ENCODE measurements at places on chromosomes 1 and 21.

DNA sequence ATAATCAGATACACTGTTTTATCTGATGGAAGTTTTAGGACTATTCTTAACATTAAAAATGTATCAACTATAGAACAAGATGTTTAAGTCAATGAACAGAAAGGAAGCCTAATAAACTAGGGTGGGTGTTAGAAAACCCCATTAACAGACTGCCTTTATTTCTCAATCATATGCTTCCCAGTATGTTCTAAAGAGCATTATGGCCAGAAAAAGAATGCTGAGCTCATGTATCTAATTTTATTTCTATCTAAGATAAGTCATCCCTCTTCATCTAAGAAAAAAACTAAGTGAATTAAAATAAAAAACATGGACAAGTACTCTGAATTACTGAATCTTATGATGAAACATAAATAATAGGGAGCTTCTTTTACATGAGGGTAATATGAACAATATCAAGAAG lies 86.5 kb upstream of the TTC39A start:
- DNase-seq = no peak

- DNase-seq = no peak
These were observed 470.6 kb downstream of the PTPRU start for GRCh38 chr1:29706936-29707335.

DNA sequence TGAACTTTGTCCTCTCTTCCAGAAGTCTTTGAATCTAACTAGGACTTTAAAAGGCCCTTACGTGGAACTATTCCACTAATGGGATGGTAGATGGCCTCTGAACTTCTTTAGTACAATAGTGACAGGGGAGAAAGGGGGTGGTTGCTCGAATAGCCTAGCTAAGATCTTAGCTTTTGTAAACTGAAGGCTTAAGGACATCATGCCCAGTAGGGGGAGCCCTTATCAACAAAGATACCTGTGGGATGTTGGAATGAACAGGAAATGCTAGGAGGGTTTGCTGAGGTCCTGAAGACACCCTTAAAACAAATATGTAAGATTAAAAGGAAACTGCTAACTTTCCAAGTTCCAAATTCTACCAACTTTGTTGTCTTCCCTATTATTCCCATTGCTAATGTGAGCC lies 33.2 kb downstream of the NHLH2 start:
- DNase-seq = peak; percentile 3

DNA sequence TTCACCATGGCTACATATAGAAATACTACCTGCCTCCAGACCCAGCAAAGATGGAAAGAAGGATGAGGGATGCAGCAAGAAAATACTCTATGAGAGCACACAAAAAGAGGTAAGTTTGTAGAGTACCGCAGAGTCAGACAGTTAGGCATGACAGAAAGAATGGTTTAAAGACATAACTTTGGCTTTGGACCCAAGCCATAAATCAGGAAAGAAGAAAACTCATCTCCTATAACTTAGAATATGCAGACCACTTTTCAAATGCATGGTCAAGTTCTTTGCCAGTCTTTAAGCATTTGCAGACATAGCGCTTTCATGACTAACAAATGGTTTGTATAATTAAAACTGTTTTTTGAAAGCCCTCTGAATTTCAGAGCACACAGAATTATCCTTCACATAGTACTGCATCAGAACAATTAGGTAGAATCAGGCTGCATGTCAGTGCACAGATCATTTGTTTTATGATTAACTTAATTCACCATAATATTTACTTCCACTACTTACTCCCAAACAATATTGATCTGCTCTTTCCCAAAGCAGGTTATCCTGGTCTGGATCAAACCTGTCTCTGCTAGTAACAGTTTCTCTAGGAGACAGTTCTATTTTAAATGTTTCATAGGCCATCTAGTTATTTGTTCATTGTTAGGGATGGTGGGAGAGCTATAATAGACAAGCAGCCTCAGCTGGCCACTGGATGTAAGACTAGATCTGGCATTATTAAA lies 280.7 kb upstream of the NR5A2 start:
- DNase-seq = no peak

DNA sequence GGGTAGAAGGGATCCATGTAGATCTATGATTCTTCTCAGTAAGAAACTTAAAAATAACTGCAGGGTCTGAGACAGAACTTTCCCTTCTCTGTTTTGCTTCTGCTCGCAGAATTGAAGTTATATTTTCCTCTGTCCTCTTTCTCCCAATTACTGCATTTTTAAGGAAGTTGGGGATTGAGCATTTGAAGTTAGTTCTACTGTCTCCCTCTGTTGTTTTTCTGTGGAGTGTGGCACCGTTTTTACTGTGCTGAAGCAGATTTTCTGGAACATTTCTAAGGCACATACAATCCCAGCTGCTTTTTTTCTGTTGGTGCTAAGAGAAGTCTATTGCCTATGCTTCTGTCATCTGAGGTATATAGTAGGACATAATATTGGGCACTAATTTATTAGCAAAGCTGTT lies 43.3 kb downstream of the RASAL2 start:
- DNase-seq = no peak

DNA sequence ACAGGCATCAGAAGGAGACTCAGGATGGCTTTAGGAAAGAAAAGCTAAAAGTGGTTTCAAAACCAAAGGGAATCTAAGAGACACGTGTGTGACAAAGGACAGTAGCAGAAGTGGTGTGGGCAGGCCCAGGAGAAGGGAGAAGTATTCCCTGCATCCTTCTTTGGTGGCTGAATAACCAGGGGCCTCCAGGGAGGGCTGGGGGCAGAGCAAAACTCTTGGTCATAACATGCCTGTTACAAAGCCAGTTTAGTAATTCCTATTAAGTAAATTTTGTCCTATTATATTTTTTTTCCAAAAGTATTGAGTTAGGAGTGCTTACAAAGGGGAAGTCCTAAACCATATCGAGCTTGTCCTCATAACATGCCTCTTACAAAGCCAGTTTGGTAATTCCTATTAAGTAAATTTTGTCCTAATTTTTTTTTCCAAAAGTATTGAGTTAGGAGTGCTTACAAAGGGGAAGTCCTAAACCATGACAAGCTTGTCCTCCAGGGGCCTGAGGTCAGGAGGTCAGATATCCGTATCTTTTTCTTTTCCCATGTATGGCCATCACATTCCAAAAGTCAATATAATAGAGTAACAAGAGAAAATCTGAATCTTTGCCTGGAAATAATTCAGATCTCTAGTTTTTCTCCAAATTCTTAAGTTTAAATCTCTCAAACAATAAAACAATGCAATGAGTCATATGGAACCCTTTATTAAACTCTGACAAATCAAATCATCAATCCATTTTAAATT lies 509.2 kb downstream of the LTN1 start:
- DNase-seq = no peak

- DNase-seq = no peak
These were observed at the start of gene EDN2 for GRCh38 chr1:41484402-41485241. EDN2 (minus strand) TSS chr1:41484683; CDS start chr1:41484601, 82 bp downstream.

GRCh38 chr1:54391450-54392209 lies 14.6 kb downstream of the SSBP3 start:
- DNase-seq = no peak

DNA sequence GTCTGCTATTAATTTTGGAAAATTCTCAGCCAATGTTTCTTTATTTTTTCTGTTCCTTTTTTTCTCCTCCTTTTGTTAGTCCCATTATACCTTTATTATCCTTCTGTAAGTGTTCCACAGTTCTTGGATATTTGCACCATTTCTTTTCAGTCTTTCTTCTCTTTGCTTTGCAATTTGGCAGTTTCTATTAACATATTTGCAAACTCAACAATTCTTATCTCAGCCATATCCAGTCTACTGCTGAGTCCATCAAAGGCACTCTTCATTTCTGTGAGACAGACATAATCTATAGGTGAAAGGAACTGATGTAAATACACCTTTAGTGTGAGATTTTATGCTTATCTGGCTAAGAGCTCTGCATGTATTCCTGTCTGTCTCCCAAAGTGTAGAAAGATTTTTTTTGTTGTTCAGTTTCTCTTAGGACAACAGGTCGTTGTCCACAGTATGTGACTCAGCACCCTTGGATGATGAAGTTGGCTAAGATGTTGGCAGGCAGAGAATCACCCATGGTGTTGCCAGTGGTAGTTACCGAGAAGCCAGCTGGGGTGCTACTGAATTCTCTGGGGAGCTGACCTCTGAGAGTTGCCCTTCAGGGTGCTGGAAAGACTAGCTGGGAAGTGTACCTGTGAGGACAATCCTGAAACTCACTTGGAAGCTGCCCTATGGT lies 38.4 kb downstream of the LEPR start:
- no peak for DNase-seq

GRCh38 chr1:94117259-94117851 lies 3.6 kb downstream of the ABCA4 start:
- no peak for DNase-seq

GRCh38 chr1:212518188-212519054 lies 85.7 kb downstream of the NENF start:
- no peak for DNase-seq

- DNase-seq = no peak
These were observed 10.9 kb upstream of the VAMP3 start for GRCh38 chr1:7760245-7760644.

- DNase-seq = no peak
These were observed 87.7 kb downstream of the C4BPA start for GRCh38 chr1:207191776-207192175.

- no peak for DNase-seq
These were observed 664.3 kb downstream of the ADGRL2 start for GRCh38 chr1:82465024-82465423.

GRCh38 chr1:67635055-67635809 lies 49.8 kb upstream of the GADD45A start:
- no peak for DNase-seq

DNA sequence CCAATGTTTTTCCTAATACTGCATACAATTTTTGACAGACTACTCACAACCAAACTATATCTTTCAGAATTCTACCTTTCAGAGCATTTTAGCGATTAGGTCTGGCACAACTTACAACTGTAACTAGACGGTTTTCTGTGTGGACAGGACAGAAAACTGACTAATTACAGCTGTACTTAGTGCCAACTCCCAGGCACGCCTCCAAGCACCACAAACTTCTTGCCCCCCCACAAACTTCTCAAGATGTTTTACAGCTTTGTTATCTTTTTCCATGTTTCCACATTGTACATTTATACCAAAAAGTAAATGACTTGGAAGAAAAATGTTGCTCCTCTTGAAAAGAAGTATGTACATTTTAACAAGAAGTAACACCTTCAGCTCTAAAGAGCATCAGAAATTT lies 13.8 kb downstream of the LYST start:
- no peak for DNase-seq

DNA sequence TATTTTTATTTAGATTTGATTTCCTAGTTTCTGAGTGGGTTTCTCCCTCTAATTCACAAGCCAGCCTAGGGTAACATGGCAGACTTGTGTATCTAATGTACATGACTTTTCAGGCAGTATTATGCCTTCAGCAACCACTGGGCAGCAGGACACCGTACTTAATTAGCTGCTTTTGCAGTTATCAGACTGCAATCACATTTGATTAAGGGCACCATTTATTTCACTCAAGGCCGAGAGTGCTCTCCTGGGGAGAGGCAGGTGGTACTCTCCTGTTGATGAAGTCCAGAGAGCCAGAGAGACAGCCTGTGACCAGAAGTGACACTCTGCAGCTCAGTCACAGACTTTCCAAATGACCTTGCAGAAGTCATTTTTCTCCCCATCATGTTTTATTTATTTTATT lies 18.7 kb downstream of the CYYR1 start:
- DNase-seq = no peak

DNA sequence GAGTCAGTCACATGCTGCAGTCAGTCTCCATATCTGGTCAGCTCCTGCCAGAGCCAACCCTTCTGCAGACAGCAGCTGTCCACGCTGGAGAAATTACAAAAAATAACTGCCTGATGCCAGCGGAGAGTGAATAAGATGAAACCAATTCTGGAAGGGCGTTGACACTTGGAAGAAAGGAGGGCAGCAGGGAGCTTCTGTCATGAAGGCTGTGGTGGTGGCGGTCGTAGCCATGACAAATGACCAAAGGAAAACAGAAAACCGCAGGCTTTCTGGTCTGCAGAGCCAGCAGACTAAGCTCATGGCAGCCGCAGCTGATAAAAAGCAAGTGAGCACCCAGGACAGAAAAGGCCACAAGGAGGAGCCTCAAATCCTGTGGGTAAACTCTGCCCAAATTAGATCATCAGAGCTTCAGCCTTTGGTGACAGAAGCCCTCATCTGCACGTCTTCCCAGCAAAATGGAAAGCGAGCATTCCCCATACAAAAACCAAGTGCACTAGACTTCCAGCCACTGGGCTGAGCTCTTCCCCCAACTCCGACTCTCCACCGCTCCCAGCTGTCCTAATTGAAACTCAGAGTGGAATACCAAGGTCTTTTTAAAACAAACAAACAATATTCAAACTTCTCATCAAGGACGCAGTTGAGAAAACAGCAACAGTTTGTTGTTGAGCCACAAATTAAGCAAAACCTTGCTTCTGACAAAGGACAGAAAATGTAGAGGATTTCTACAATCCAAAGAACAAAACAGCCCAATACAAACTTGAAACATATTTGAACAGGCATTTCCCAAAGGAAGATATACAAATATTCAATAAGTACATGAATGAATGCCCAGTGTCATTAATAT lies 28.7 kb downstream of the RSPH1 start:
- no peak for DNase-seq

DNA sequence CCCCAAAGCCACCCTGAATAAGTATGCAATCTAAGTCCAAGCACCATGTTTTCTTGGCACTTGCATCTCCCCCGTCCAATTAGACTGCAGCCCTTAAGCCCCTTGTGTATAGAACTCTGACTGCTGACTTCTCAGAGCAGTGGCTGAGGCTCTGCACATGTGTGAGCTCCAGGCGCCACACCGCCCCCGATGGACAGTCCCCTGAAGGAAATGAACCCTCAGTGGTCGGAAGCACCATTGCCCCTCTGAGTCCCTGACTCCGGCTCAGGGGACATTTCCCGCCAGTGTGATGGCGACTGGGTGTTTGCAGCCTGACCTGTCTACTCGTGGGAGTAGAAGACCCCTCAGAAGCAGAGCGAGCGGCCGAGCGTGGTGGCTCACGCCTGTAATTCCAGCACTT lies 37.2 kb upstream of the SCCPDH start:
- no peak for DNase-seq

DNA sequence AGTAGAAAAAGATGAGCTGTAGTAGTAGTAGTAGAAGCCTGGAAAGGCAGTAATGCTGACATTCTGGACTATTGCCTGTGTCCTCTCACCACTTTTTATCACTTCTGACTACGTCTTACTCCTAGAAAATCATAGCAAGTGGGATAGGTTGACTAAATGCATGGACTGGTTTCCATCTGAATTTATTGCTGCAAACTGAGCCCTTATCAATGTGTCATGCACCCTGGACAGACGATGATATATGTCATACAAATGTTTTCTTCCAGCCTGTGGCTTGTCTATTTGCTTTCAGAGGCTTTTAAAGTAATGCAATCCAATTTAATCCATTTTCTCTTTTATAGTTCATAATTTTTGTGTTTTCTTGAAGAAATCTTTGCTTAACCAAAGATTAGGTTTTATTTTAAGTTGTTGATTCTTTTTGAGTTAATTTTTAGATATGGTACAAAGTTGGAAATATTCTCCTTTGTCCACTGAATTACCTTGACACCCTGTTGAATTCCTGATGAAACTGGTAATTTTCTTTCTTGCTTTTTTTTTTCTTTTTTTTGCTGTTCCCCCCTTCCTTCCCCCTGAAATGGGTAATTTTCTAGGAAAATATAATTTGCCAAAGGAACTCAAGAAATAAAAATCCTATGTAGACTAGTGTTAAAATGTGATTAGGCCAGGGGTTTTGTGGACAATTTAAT lies 47.1 kb downstream of the PHACTR4 start:
- DNase-seq = no peak

- no peak for DNase-seq
These were observed 35.3 kb downstream of the RGS8 start for GRCh38 chr1:182649041-182649440.
